Endothelial cell of umbilical vein (primary cell): ENCODE measurements at places on chromosomes 16 and 17. TPM values are rescaled to one million over a fixed set of nuclear protein-coding genes. Genes with fewer than 3 reads are reported as not detected.

GRCh38 chr16:56347166-56347565 is 78.2 kb downstream of the AMFR start:
- H3K36me3 ChIP-seq: no peaks in the 10 kb centered on the region
- no peak for DNase-seq
- no peaks in the 10 kb centered on the region for H3K27me3 ChIP-seq
- H3K4me1 ChIP-seq: no peaks in the 10 kb centered on the region

DNA sequence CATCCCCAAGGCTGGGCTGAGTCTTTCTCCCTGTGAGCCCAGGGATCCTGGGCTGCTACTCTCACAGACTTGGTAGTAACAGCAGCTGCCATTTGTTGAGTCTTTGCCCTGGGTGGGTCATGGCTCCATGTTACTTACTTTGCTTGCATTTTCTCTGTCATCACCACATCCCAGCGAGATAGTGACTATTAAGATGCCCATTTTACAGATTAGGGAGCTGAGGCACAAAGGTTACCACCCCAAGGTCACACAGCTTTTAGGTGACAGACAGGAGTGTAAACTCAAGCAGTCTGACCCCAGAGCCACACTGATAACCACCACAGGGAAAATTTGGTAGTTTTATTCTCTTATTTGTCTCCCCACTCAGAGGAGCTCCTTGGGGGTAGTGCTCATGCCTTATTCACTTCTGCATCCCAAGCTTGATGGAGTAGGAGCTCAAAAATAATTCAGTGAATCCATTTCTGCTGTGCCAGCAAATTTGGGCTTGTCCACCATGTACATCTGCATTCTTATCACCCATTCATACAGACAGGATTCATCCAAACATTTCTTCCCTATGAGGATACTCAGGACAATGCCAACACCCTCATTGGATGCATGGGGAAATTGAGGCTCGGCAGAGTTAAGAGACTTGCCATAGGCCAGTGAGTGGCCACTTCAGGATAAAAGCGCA is 263.2 kb downstream of the CBLN1 start:
- H3K4me3 ChIP-seq: no peak overlapping the region
- H3K4me1 ChIP-seq: no peaks in the 10 kb centered on the region
- no peaks in the 10 kb centered on the region for H3K36me3 ChIP-seq
- no peak for DNase-seq
- H3K27ac ChIP-seq: no peak overlapping the region
- H3K27me3 ChIP-seq: no peaks in the 10 kb centered on the region

DNA sequence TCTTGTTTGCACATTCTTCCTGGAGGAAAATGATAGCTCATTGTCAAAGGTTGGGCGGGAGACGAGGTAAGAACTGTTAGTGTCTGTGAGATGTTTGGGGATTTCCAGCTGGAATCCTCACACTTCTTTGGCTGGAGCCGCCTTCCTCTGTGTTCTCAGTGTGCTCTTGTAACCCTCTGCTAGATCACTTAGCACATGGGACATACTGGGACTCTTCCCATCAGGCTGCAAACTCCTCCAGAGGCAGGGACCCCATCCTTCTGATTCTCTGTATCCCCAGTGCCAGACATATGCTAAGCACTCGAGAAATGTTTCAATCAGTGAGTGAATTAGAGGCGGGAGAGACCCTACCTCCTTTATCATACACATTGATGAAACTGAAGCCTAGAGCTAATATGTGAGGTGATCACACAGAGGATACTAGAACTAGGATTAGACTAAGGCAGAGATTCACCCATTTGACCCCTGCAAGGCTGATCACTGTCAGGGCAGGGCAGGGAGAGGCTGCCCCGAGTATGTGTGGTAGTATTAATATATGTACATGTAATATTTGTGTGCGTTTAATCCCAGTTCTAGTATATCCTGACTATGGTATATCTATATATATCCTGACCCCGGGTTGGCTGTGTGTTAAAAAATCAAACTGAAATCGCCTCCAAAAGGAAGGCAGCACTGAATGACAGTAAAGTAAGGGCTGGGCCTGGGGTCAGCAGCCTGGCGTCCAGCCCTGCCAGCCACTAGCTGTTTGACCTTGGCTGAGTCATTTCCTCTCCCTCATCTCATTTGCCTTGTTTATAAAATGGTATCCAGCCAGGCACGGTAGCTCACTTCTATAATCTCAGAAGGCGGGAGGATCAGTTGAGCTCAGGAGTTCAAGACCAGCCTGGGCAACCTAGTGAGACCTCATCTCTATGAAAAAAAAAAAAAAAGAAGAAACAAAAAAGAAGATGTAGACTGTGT is 75.5 kb upstream of the TBX2 start:
- H3K36me3 ChIP-seq: no peaks in the 10 kb centered on the region
- peak; percentile 29 for DNase-seq

DNA sequence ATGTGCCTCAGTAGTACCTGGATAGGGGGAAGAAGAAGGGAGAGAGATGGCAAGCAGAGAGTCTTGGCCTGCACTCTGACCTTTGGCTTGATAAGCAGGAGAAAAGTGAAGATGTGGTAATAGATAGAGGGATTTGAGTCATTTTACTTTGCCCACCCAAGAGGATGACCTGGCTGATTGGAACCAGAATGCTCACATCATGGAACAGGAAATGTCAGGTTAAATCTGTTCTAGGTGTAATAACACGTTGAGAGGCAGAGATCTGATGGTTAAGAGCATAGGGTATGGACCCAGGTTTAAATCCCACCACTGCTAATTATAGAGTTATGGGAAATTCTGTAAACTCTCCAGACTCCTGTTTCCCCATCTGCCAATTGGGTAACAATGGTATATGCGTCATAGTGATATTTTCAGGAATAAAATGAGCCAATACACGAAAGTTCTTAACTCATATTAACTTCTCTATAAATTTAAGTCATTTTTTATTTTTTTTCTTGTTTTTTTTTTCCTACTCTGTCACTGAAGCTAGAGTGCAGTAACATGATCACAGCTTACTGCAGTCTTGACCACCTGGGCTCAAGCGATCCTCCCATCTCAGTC is 8.1 kb upstream of the CCL18 start:
- no peak overlapping the region for H3K27ac ChIP-seq
- no peaks in the 10 kb centered on the region for H3K4me1 ChIP-seq
- no peak overlapping the region for H3K4me3 ChIP-seq
- no peaks in the 10 kb centered on the region for H3K36me3 ChIP-seq

- H3K27me3 ChIP-seq: no peaks in the 10 kb centered on the region
- H3K27ac ChIP-seq: no peak overlapping the region
- H3K4me3 ChIP-seq: no peak overlapping the region
- H3K36me3 ChIP-seq: no peaks in the 10 kb centered on the region
Observed at GRCh38 chr16:78570399-78571141, 471.1 kb downstream of the WWOX start.

DNA sequence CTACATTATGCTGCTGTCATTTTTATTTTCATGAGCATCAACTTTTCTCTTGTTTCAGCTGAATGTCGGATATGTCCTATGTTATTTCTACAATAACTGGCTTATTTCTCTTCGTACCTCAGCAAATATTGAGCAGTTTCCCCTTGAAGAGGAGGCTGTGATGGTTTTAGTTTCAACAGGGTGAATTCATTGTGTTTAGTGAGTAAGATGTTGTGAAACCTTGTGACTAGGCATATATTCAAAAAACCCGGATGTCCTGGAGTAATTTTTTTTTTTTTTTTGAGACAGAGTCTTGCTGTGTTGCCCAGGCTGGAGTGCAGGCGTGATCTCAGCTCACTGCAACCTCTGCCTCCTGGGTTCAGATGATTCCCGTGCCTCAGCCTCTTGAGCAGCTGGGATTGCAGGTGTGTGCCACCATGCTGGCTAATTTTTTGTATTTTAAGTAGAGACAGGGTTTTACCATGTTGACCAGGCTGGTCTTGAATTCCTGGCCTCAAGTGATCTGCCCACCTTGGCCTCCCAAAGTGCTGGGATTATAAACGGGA is 11.1 kb downstream of the CPD start:
- DNase-seq: no peak
- H3K36me3 ChIP-seq: no peaks in the 10 kb centered on the region
- H3K27ac ChIP-seq: no peak overlapping the region

- peaks cover 4% of the 10 kb centered on the region for H3K36me3 ChIP-seq
- peak overlapping the region; percentile 84 for H3K4me3 ChIP-seq
- peaks cover 8% of the 10 kb centered on the region for H3K4me1 ChIP-seq
Observed at GRCh38 chr17:36535669-36536081, 888 bp downstream of the PIGW start.

- H3K4me3 ChIP-seq: no peak overlapping the region
- H3K27ac ChIP-seq: no peak overlapping the region
- no peaks in the 10 kb centered on the region for H3K27me3 ChIP-seq
- no peaks in the 10 kb centered on the region for H3K4me1 ChIP-seq
Observed at GRCh38 chr17:58976541-58976940, 130.1 kb downstream of the TRIM37 start.

DNA sequence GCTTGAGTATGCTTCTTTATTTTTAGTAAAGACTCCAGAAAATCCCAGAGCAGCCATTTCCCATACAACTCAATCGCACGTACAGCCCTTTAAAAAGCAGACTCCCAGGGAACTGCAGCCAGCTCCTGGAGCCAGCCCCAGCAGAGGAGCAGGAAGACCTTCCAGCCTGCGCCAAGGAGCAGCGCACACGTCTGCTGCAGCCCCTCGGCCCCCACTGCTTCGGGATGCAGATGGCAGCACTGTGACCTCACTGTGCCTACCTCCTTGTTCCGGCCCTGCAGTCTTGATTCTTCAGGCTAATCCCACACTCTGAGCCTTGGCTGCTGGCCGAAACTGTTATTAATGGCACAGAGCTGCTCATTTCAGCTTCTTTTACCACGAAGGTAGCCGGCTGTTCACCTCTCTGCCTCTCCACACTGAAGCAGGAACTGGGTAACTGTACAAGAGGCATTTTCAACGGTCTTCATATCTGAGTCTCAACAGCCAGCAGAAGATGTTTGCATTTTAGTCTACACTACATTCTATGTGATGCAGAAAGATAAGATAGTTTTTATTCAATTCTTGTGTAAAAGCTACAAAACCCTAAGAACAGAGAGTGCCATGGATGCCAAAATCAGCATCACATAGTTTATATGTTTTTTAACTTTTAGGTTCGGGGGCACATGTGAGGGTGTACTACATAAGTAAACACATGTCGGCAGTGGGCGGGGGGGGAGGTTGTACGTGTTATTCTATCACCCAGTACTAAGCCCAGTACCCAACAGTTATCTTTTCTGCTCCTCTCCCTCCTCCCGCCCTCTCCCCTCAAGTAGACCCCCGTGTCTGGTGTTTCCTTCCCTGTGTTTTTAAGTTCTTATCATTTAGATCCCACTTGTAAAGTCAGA is 130.9 kb downstream of the ANKRD11 start:
- no peak overlapping the region for H3K4me3 ChIP-seq
- H3K4me1 ChIP-seq: peaks cover 51% of the 10 kb centered on the region
- no peaks in the 10 kb centered on the region for H3K36me3 ChIP-seq
- H3K27ac ChIP-seq: peak overlapping the region; percentile 21
- DNase-seq: peak; percentile 67

DNA sequence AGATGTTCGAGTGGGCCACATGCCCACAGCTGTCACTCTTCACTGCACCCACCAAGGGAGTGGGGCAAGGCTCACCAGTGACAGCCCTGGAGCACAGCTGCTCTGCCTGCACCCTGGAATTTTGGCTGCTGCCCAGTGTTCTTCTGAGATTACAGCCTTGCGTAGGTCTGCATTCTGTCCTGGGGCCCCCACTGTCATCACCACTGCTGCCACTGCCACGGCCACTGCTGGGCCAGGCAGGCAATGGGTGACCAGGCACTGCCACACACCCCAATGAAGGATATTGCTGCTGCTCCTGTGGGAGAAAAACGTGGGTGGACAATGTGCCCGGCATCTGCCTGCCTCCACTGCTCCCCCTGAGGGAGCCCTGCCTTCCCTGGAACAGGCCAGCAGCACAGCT is 1717.0 kb downstream of the TP53TG3F start:
- H3K36me3 ChIP-seq: no peaks in the 10 kb centered on the region
- no peak for DNase-seq
- no peak overlapping the region for H3K27ac ChIP-seq
- H3K4me3 ChIP-seq: no peak overlapping the region

DNA sequence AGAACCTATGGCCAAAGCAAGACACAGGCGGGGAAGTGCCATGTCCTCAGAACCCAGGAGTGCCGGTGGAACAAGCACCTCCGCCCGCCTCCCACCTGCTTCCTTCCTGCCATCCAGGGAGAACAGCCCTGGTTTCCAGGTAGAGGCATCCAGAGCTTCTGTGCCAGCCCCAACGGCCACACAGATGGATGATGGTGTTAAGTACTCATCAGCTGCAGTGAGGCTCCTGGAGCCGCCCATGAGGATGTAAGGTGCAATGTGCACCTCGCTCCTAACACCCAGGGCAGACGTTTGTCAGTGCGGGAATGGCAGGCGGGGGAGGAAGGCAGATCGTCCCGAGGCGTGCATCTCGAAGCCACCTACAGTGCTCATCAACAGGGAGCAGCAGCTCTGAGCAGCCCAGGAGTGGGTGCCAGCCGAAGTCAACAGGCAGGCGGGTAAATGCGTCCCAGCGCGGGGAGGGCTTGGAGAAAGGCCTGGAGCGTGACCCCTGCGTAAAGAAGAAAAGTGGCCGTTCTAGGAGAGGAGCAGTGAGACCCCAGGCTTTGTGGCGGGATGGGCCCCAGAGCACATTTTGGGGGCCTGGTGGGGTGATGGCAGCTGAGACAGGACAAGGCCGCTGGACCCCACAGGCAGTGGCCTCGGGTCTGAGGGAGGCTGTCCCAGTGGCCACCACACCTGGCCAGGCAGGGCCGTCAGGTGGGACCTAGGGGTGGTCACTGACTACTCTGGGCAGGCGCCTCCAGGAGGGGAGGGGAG is 46.1 kb upstream of the ACSF3 start:
- no peak overlapping the region for H3K27ac ChIP-seq
- no peaks in the 10 kb centered on the region for H3K36me3 ChIP-seq
- no peaks in the 10 kb centered on the region for H3K4me1 ChIP-seq
- no peak for DNase-seq
- no peak overlapping the region for H3K4me3 ChIP-seq

- H3K27me3 ChIP-seq: no peaks in the 10 kb centered on the region
- no peak overlapping the region for H3K4me3 ChIP-seq
- no peaks in the 10 kb centered on the region for H3K36me3 ChIP-seq
- no peak overlapping the region for H3K27ac ChIP-seq
Observed at GRCh38 chr17:73481676-73482075, 162.6 kb downstream of the SDK2 start.

- H3K27me3 ChIP-seq: no peaks in the 10 kb centered on the region
- no peaks in the 10 kb centered on the region for H3K4me1 ChIP-seq
- no peak overlapping the region for H3K4me3 ChIP-seq
- H3K36me3 ChIP-seq: no peaks in the 10 kb centered on the region
- H3K27ac ChIP-seq: no peak overlapping the region
Observed at GRCh38 chr16:17748044-17748719, 277.4 kb upstream of the XYLT1 start.

Gene TMEM235
- 0.38 TPM in 1 of 2 replicates, not detected in the other for total RNA-seq

Gene MPDU1
- 61.2 and 78.0 TPM in 2 replicates for total RNA-seq

Gene ZNF469
- total RNA-seq: 5.7 and 6.3 TPM in 2 replicates

Gene ZNF768
- total RNA-seq: 24.7 and 25.1 TPM in 2 replicates

Gene TLE7
- not detected in 2 replicates for total RNA-seq

Gene SPATA32
- not detected in 2 replicates for total RNA-seq

Gene NEUROD2
- total RNA-seq: not detected in 2 replicates

Gene ADAMTS18
- 2.7 and 27.5 TPM in 2 replicates for total RNA-seq
